ENCODE measurements at places on chromosomes 2 and 18.

DNA sequence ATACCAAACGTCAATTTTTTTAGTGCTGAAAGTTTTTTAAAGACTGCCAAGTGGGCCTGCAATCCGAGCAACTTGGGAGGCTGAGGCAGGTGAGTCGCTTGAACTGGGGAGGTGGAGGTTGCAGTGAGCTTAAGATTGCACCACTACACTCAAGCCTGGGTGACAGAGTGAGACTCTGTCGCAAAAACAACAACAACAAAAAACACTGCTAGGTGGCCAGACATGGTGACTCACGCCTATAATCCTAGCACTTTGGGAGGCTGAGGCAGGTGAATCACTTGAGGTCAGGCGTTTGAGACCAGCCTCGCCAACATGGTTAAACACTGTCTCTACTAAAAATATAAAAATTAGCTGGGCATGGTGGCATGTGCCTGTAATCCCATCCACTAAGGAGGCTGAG lies 202.8 kb upstream of the COPS8 start:
- DNase-seq = no peak

DNA sequence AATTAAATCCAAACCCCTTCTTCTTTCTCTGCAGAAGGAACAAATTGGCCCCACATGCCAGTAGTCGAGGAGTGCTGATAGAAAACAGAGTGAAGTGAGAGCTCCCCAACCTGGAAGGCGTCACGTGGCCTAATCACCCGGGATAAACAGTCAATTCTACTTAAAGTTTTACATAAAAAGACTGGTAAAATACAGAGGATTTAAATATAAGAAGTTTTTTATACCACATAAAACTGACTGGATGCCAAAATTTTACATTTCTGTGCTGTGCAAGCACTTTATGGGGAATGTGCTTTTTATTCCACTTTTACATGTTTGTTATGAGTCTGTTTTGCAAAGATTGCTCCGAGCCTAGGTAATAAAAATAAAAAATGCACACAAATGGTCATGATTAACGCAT lies 1586.8 kb upstream of the ACVR2A start:
- no peak for DNase-seq

DNA sequence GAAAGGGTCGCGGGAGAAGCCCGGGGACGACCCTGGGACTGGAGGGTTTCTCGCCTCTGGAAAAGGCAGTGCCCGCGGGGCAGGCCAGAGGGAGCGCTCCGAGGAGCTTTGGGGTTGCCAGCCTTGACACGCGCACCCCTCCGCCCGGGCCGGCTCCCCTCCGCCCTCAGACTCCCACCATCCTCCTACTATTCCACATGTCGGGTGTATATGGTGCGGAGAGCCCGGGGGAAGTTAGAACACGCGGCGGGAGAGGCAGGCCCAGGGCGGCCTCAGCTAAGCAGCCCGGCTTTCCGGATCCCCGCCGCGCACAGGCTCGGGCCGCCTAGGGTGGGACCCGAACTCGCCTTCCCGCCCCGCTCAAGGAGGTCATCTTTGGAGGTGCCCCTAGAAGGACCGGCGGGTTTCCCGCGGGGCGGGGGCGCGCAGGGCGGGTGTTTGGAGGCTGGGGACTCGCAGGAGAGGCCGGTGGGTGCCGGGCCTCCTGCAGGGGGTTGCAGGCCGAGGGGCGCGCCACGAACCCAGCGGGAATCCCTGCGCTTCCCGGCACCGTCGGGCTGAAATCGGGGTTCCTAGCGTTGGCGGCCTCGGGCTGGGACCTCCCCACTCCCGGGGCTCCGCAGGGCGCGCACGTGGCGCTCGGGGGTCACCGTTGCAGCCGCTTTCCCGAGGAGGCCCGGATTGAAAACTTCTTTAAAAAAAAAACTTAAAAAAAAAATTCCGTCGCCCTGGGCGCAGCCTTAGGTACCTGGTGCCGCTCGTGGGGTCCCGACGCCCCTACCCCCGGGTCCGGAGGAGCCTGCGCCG lies 3.7 kb downstream of the NFATC1 start:
- no peak for DNase-seq

- DNase-seq = no peak
These were observed 43.5 kb downstream of the TMEM163 start for GRCh38 chr2:134675314-134675713.

DNA sequence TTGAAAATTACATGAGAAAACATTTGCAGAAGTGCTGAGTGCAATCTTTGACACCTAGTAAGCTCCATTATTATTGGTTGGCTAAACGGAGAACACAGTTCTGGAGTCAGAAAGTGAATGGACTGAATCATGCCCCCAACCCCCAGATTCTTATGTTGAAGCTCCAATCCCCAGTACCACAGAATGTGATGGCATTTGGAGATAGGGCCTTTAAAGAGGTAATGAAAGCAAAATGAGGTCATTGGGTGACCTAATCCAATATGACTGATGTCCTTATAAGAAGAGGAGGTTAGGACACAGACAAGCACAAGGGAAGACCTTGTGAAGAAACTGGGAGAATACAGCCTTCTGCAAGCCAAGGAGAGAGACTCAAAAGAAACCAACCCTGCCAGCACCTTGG lies 200.9 kb upstream of the EPAS1 start:
- no peak for DNase-seq

DNA sequence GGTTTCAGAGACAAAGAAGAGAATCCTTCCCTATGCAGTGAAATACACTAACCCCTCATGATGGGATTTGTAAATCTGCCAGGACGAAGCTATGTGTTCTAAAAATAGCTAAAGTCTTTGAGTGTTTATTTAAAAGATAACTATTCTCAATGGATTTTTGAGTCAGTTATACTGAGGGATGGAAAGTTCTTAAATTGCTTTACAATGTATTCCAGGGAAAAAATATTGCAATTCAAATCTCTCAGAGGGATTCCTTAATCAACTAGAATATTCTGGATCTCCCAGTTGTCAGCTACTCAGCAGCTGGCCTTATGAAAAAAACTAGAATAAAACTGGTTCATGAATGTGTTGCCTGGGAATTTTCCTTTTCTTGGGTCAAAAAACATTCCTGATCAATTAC lies 312.4 kb downstream of the PLCL1 start:
- no peak for DNase-seq

GRCh38 chr2:80365762-80366161 lies 61.2 kb upstream of the LRRTM1 start:
- DNase-seq = no peak
